ENCODE measurements at places on chromosomes 6 and 20.
A peak's percentile ranks its signal among the peaks of the same experiment; 100 is the strongest.

- peak; percentile 91 for DNase-seq
Observed at GRCh38 chr6:139028658-139029469, at the start of gene ABRACL. Gene ABRACL (plus strand): TSS chr6:139028745. CDS start chr6:139034161, 5,416 bp downstream.

DNA sequence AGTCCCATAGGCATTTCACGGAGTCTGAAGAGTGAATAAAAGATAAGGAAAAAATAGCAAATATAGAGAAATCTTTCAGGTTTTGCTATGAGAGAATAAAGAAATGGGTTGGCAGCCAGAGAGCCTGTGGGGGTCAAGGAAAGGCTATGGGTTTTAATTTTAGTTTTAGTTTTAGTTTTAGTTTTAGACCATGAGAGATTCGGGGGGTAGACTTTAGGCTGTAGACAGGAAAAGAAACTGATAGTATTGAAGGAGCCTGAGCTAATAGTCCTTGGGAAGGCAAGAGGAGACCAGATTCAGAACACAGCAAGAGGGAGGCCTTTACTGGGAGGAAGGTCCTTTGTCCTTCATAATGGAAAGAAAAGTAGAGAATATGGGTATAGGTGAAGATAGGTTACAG, 19.3 kb downstream of the DOP1A start:
- no peak for DNase-seq

DNA sequence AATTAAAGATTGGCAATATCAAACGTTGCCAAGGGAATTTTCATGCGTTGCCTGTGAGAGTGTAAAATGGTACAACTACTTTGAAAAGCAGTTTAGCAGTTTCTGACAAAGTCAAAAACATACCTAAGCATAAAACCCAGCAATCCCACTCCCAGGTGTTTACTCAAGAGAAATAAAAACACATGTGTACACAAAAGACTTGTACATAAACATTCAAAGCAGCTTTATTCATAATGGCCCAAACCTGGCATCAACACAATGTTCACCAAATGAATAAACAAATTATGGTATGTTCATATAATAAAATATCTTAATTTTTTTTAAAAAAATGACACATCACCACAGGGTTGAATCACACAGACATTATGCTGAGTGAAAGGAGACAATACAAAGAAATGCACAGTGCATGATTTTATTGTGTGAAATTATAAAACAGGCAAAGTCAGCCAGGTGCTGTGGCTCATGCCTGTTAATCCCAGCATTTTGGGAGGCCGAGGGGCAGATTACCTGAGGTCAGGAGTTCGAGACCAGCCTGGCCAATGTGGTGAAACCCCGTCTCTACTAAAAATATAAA, 240.4 kb upstream of the MARCKS start:
- no peak for DNase-seq

DNA sequence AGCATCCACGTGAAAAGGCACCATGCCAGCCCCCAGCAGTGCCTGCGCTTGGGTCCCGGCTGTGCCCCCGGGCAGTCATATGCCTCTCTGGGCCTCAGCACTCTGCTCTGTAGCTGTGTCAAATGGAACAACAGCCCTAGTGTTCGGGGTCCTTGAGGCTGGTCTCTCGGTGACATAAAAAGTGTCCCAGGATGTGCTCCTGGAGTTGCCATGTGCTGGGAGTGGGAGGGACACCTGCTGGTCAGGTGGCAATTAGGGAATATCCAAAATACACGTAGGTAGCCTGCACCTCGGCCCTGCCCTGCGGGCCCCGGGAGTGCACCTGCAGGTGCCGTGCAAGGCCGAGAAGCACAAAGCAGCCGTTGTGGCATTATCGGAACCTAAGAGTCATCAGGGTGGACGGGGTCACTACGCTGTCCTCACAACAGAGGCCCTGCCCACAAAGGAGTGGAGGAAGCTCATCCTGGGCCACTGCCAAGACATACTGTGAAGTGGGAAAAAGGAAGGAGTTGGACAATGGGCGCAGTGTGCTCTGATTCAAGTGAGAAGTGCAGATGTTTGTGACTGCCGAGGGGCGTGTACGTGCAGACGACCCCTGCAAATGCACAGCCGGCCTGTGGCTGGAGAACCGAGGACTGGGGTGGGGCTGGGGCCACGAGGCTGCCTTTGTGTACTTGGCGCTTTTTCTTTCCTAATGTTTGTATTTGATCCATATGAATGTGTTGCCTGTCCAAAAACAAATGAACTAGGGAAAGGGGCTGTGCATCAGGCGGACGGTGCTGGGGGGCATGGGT, 24.6 kb downstream of the SLCO4A1 start:
- DNase-seq = no peak

All from Karpas-422 (cell line).